ENCODE measurements at places on chromosomes 7 and 10. TPM values are rescaled to one million over a fixed set of nuclear protein-coding genes. Genes with fewer than 3 reads are reported as not detected.

DNA sequence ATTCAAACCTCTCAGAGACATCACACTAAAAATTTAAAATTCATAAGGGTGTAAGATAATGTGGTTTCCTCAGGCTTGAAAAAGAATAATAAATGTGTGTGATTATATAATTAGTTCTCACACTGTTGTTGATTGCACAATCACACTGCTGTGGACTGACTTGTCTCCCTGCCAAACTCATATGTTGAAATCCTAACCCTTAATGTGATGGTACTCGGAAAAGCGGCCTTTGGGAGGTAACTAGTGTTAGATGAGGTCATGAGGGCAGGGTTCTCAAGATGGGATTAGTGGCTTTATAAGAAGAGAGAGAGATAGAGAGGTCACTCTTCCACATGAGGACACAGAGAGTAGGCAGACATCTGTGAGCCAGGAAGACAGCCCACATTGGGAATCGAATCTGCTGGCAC lies 128.5 kb upstream of the COL1A2 start:
- peak; percentile 42 for DNase-seq

DNA sequence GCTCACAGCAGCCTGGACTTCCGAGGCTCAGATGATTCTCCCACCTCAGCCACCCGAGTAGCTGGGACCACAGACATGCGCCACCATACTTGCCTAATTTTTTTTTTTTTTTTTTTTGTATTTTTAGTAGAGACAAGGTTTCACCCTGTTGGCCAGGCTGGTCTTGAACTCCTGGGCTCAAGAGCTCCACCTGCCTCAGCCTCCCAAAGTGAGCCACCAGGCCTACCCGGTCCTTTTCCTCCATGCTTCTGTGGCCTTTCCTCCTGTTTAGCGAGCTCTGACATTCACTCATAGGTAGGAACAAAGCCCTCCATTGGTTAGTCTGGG lies 50.1 kb upstream of the SRPK2 start:
- DNase-seq: no peak

GRCh38 chr7:128959296-128959695 lies 21.6 kb downstream of the IRF5 start:
- DNase-seq: no peak

GRCh38 chr7:46525876-46526275 lies 604.8 kb upstream of the IGFBP3 start:
- peak; percentile 35 for DNase-seq

DNA sequence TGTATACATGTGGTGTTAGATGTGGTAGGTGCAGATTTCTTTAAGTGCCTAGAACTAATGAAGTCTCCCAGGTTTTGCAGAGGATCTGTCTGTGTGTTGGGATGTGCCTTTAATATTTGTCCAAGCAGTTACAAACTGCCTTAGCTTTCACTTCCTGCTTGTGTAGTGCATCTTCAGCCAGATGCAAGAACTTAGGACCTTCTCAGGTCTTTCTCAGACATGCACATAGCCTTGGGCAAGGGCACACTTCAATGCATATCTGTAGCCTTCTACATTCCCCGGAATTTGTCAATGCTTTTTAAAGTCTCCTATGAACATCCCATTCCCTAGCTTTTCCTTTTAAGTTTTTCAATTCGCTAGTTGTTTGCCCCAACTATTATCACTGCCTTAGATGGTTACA lies 47.2 kb upstream of the SLC39A12 start:
- no peak for DNase-seq

- DNase-seq: no peak
Measured at GRCh38 chr10:24952143-24952706, at the start of gene PRTFDC1. Gene PRTFDC1 (minus strand): TSS chr10:24952606. CDS start chr10:24952575, 31 bp downstream.

- no peak for DNase-seq
Measured at GRCh38 chr10:97778452-97779302, 6.9 kb upstream of the SFRP5 start.

DNA sequence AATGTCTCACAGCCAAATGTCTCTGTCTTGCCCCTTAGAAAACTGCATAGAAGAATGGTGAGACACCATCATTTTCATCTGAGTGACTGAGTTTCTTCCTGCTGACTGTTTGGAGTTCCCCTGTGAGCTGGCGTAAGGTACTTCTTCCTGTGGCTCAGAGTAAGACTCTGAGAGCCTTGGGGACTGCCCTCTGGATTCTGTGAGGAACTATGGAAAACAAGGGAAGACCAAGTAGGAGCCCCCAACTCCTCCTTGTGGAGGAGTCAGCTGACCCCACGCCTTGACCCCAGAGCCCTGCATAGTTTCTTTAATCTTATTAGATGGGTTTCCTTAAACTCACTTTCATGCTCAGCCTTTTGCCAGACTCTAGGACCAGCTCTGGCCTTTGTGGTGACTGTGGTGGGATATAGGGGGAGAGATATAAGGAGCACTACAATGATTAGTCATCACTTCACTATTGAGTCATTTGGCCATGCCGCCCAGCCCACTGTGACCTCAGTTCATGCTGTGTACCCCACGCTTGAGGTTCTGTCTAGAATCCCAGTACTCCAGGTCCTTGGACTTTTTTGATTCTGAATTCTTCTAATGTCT lies 51.8 kb upstream of the FAM133B start:
- DNase-seq: peak; percentile 90

GRCh38 chr10:97140902-97141745 lies 44.6 kb downstream of the SLIT1 start:
- DNase-seq: peak; percentile 62

- no peak for DNase-seq
Measured at GRCh38 chr7:146652176-146652575, 535.6 kb downstream of the CNTNAP2 start.

BMPER gene
- total RNA-seq: 7.2 TPM

SLC16A9 gene
- total RNA-seq: not detected
